NCI-H446 treated with DMSO at 0.1 percent for 48 hours (cell line): ENCODE measurements at places on chromosomes 2 and 18.
A peak's percentile ranks its signal among the peaks of the same experiment; 100 is the strongest.

- no peak for DNase-seq
Measured at GRCh38 chr2:88729061-88729745, 37.7 kb downstream of the RPIA start.

GRCh38 chr2:179460181-179460929, 195.7 kb upstream of the SESTD1 start:
- no peak for DNase-seq

GRCh38 chr18:67151366-67151765, 365.2 kb downstream of the DSEL start:
- no peak for DNase-seq

DNA sequence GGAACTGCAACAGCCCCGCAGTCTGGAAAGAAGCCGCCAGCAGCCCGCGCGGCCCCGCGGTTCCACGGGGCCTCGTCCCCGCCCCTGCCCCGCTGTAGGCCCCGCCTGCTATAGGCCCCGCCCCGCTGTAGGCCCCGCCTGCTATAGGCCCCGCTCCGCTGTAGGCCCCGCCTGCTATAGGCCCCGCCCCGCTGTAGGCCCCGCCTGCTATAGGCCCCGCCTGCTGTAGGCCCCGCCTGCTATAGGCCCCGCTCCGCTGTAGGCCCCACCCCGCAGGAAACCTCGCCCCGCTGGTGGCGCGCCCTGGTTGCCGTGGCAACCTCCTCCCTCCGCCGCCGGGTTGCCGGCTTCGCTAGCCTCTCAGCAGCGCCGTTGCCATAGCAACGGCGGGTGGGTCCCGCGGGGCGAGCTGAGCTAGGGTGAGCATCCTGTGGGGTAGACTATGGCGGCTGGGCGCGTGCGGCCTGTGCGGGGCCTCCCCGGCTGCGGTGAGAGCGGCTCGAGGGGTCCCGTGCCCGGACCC, 12.2 kb upstream of the KIF1A start:
- peak; percentile 79 for DNase-seq

DNA sequence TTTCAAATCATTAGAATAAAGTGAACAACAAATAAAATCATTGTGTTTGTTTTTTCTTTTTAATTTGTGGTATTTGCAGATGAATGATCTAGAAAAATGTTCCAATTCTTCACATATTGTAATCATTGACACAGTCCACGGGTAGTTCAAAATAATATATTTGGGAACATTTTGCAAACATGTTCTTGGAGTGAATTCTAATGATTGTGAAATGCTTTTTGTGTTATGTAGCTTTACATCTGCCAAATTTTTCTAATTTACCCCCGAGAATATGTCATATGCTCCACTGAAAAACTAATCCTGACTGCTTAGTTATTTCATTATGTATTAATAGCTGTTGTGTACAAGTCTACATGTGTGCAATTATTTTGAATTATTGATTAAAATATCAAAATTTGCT, 1468.4 kb upstream of the NXPH2 start:
- DNase-seq = peak; percentile 33

GRCh38 chr2:169363560-169364150, 1.3 kb upstream of the LRP2 start:
- no peak for DNase-seq

DNA sequence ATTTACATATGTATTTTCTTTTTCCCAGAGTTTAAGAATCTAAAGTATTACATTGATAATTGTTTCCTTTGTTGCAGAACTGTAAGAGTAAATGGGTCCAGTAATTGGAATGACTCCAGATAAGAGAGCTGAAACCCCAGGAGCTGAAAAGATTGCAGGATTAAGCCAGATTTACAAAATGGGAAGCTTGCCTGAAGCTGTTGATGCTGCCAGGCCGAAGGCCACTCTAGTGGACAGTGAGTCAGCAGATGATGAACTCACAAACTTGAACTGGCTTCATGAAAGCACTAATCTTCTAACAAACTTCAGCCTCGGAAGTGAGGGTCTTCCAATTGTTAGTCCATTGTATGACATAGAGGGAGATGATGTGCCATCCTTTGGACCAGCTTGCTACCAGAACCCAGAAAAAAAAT, 183.8 kb upstream of the STON1 start:
- peak; percentile 53 for DNase-seq

DNA sequence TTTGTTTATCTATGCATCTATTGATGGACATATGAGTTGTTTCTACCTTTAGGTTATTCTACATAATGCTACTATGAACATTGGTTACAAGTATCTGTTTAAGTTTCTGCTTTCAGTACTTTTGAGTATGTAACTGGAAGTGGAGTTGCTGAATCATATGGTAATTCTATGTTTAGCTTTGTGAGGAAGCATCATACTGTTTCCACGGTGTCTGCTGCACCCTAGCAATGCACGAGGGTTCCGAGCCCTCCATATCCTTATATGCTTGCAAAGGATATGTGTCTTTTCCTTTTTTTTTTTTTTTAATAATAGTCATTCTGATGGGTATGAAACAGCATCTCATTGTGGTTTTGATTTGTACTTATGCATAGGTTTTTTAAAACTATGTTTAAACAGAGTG, 83.7 kb downstream of the FMNL2 start:
- DNase-seq = no peak

DNA sequence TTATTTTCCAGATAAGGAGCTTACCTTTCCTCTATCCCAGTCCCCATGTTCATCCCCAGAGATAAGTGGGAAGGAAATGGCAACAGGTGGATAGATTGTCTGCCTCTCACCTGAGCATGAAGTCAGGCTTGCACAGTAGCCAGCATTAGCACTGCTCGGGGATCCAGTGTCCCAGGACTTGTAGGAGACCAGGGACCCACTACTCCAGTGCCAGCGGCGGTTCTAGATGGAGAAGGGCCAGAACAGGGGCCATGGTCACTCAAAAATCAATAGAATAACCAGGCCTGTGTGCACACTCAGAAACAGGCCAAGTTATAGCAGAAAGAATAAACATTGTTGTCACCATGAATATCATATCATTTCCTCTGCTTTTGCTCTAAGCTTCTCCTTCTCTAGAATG, 2.4 kb downstream of the REG1B start:
- DNase-seq = no peak

DNA sequence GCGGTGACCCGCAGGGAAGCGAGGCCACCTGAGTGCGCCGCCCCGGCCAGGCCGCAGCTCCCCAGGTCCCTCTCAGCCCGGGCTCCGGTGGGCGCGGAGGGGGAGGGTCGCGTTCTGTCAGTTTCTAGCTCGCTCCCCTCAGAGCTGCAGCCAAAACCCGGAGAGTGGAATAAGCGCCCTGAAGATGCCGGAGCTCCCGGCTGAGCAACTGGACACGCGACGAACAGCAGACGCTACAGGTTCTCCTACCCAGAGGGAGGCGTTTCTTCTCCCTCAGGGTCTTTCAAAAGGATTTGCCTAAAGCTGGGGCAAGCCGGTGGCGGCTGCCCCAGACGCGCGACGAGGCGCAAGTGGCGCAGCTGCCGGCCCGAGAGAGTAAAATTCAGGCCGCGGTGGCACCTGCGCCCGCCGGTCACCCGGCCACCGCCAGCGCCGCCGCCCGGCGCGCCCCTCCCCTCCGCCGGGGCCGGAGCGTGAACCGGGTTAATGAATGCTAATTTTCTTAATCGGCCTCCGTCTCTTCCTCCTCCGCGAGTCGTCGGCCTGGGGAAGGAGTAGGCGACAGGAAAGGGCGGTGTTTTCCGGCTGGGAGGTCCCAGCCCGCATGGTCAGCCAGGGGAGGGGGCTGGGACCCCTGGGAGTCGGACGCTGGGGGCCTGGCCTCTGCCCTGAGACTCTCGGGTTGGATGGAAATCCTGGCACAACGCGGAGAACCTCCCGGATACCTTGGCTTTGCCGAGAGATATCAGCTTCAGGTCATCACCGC, 845 bp upstream of the CDC42EP3 start:
- peak; percentile 81 for DNase-seq

GRCh38 chr2:796141-796985, 119.2 kb upstream of the TMEM18 start:
- DNase-seq = no peak

DNA sequence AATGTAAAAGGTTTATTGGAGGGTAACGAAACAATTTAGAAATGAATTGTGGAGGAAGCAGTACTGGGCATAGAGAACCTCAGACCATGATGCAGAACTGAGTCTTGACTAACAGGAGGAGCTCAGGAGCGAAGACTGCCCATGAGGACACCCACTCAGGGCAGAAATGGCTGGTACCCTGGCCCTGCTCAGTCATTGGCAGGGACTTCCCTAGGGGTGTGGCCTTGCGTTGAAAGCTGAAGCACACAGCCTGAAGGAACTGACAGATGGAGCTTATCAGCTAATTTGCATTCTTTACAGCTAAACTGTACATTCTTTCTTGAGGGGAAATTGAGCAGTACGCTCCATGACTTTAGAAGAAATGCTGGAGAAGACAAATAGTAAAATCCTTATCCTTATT, 57.1 kb downstream of the PDK1 start:
- DNase-seq = peak; percentile 14
